ENCODE measurements at places on chromosomes 1 and 21.

DNA sequence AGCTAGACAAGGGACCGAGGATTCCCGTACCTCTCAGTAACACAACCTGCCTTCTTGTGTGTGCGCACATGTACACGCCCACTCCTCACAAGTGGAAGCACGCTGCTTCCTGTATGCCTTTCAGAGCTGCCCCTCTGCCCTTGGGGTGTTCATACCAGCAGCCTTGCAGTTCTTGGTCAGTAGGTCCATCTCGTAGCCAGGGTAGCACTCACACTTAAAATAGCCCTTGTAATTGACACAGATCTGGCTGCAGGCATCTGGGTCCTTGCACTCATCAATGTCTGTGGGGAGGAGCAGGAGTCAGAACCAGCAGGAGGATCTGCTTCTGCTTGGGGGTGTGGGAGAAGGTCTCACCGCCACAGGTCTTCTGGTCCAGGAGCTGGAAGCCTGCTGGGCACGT lies 32.6 kb upstream of the MAGOH start:
- DNase-seq, result no peak

DNA sequence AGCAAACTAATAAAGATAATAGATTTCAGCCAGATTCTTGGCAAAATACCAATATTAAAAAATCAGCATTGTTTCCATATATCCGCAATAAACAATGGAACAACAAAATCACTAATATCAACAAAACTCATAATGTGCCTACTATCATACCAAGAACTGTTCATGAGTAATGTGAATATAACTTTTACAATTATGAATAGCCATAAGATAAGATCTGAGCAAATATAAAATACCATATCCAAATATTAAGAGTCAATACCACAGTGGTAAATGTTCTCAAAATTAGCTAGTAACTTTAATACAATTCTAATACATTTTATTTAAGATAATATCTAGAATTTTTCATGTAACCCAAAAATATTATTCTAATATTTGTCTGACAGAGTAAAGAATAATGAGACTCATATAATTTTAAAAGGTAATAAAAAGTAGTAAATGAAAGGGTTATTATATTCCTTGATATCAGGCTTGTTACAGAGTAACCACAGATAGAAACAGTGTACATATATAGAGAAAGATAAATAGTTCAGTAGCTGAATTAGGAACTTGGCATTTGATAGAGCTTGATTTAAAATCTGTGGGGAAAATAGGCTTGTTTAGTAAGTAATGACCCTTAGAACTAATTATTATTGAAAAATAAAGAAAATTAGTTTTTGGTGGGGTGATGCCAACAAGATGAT lies 2126.6 kb downstream of the MRPL39 start:
- DNase-seq, result no peak

GRCh38 chr1:245290836-245291235 lies 136.1 kb downstream of the KIF26B start:
- no peak for DNase-seq

DNA sequence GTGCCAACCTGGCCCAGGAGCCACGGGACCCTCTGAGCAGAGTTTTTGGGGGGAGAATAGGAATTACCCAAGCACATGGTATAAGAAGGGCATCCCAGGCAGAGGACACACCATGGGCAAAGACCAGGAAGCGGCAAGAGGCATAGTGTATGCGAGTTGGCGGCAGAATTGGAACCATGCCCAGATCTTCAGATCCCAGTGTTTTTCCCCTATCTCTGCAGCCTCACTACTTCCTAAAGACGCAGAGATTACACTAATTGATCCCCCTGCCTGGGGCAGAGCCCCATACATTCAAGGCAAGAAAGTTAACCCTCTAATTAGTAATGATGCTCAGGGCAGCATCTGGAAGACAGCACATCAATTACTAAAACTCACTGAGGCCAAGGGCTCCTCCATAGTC lies 48.2 kb downstream of the SYT2 start:
- DNase-seq, result no peak

DNA sequence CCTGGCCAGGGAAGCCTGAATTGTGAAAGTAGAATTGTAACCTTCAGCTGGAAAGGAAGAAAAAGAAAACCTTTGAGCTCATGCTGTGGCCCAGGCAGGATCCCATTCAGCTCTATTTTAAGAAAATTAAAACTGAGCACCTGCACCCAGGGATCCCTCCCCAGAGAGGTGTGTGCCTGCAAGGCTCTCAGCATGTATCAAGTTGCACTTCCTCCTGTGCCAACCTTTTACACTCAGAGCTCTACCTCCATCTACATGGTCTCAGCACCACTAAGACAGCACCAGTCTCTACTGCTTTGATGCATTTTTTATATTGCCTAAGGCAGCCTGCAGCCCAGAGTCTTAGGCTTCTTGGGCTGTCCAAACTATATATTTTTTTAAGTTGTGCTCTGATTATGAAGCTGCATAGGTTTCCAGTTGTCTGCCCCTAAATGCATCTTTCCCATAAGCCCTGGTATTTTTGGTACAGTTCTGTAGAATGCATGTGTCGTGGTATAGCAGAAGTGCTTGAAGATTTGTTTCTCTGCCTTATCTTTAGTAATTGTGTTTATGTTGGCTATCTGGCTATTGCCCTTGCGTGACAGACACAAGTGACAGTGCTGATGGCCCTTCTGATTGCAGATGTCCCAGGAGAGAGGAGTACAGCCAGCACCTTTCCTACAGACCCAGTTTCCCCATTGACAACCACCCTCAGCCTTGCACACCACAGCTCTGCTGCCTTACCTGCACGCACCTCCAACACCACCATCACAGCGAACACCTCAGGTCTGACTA lies 63.1 kb downstream of the PTPRC start:
- DNase-seq, result no peak

GRCh38 chr1:110293601-110294104 lies 45.5 kb upstream of the RBM15 start:
- DNase-seq, result no peak

DNA sequence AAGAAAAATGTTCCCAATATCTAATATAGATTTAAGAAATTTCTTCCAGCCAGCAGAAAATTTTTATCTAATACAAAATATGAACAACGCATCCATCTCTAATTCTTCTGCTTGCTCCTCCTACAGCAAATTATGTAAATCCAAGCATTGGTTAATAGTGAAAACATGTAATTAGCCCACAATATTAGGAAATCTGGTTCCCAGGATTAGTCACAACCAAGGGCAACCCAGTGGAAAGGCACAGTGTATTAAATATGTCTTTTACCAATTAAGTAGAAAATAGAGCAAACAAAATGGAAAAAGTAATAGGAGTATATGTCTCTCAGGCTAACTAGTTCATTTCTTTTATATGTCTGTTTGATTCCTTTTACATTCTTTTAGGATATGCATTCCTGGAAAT lies 59.4 kb upstream of the IFI44L start:
- DNase-seq, result no peak

DNA sequence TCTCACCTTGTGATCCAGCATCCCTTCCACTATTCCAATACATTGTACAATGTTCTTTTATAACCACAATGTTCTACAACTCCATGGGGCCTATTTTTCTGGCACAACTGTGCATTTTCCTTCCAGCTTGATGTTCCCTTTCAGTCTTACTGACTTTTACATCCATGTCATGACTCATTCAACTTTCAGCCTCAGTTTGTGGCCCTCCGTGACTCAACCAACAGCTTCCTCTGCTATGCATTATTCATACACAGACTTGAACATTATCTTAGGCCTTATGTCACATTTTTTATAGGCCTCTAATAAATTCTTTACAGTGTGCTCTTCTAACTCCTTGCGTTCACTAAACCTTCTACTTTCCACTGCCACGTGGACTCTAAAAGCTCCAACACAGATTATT lies 119.4 kb upstream of the PRMT6 start:
- DNase-seq, result no peak

GRCh38 chr1:190597294-190597693 lies 119.6 kb upstream of the BRINP3 start:
- DNase-seq, result no peak

- DNase-seq, result peak; percentile 30
Observed at GRCh38 chr1:148263128-148263905, 111.2 kb upstream of the NBPF11 start.

DNA sequence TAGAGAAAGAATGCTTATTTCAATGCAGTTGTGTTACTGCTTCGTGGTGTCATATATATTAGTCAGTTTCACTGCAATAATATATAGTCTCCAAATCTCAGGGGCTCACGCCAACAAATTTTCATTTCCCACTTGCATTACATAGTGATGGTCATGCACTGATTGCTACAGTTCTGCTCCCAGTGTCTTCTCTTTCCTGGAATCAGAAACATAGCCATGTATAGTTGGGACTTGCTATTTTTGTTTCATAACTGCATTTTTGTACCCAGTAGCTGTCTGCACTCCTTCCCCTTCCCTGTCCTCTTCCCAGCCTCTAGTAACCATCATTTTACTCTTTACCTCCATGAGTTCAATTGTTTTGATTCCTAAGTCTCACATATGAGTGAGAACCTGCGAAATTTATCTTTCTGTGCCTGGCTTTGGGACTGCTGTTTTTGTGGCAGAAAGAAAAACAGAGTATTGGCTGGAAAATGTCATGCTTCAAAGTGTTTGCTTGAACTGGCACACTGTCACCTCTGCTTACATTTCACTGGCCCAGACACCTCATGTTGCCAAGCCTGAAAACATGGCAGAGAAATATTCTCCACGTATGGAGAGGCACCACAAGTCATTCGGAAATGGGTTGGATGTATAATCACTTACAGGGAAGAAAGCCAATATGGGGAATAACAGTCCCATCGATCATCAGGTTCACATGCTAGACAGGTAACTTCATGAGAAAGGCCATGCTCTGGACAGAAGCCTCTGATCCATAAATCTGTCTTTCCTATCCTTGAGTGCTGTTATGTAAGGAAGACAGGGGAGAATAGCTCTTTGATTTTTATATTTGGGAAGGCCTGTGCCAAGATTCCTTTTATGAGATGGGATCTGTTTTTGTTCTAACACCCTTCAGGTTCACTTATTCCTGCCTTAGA lies 60.4 kb upstream of the BACH1 start:
- DNase-seq, result no peak

- no peak for DNase-seq
Observed at GRCh38 chr21:35041122-35041521, 8.0 kb downstream of the RUNX1 start.

DNA sequence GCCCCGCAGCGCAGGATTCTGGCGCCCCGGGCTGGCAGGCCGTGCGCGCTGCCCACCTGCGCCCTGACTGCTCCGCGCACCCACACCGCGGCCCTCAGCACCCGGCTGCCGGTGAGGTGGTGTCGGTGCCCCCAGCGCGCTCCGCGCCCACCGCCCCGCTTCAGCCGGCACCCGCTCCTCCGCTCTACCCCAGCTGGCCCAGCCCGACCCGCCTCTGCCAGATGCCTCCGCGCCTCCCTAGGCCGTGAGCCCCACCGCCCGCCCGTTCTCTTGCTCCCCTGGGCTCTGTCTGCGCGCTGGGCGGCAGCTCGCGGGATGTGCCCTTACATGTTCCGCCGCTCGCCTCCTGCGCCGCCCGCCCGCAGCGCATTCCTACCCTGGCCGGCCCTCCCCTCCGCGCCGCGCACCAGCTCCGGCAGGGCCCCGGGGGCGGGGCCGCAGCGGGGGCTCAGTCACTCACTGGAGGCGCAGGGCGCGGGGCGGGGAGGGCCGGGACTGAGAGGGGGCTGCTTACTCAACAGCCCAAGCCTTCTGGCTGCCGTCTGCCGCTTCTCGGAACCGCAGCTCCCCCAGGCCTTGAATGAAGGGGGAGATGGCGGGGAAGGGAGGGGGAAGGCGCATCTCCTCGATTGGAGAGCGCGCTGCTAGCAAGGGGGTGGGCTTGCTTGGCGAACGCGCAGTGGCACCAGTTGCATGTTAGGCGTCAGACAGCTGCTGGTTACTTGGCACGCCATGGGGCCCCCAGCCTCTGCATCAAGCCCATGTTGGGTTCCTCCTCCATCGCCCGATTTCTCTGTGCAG lies at the start of gene PHLDA3:
PHLDA3 (minus strand) TSS at position 345 of the 801 bp plus-strand sequence. CDS start 402 bp downstream, outside the sequence.
- DNase-seq, result no peak

DNA sequence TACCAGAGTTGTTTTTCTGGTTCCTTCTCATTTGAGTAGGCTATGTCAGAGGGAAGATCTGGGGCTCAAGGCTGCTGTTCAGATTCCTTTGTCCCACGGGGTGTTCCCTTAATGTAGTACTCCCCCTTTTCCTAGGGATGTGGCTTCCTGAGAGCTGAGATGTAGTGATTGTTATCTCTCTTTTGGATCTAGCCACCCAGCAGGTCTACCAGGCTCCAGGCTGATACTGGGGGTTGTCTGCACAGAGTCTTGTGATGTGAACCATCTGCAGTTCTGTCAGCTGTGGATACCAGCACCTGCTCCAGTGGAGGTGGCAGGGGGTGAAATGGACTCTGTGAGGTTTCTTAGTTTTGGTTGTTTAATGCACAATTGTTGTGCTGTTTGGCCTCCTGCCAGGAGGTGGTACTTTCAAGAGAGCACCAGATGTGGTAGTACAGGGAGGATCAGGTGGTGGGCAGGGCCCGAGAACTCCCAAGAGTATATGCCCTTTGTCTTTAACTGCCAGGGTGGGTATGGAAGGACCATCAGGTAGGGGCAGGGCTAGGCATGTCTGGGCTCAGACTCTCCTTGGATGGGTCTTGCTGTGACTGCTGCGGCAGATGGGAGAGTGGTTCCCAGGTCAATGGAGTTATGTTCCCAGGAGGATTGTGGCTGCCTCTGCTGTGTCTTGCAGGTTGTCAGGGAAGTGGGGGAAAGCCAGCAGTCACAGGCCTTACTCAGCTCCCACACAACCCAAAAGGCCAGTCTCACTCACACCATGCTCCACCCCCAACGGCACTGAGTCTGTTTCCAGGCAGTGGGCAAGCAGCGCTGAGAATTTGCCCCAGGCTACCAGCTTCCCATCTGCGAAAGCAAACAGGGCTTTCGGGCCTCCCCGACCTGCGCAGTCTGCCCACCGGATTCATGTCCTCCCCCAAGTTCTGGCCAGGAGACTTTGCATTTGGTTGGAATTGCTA lies 64.2 kb downstream of the SERINC2 start:
- DNase-seq, result no peak

GRCh38 chr1:54220004-54220811 lies 20.2 kb downstream of the MRPL37 start:
- no peak for DNase-seq

DNA sequence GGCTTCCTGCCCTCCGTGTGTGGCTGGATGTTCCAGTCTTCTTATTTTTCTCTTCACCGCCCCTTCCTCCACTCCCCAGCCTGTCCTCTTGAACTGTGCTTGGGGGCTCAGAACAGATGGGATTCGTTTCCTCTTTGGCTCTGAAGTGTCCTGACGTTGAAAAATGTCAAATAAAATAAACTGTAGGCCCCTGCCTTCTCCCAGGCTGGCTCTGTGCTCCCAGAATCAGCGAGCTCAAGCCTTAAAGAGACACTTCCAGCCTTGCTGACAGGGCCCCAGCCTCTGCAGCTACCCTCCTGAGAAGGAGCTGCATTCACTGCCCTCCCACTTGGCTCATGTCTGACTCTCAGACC lies 104.2 kb upstream of the IPO9 start:
- no peak for DNase-seq

- DNase-seq, result no peak
Observed at GRCh38 chr1:154306151-154306550, 14.7 kb upstream of the AQP10 start.

GRCh38 chr1:232166942-232167341 lies 463.0 kb downstream of the SIPA1L2 start:
- DNase-seq, result no peak

Data from activated T-cell treated with anti-CD3 and anti-CD28 coated beads for 1 hour (primary cell).